Activated T-helper 2 cell treated with anti-CD3 and anti-CD28 coated beads, Interferon-gamma antibody, Interleukin-2, Interleukin-4, amounts not matched to agents 10 μg/mL and 5 μg/mL and 100 μg/mL, durations not matched to agents 14 hours and 24 hours and 36 hours (primary cell): ENCODE measurements at places on chromosomes 6 and 20.
A peak's percentile ranks its signal among the peaks of the same experiment; 100 is the strongest.

- no peak for DNase-seq
Measured at GRCh38 chr6:37840143-37840939, 20.8 kb downstream of the ZFAND3 start.

DNA sequence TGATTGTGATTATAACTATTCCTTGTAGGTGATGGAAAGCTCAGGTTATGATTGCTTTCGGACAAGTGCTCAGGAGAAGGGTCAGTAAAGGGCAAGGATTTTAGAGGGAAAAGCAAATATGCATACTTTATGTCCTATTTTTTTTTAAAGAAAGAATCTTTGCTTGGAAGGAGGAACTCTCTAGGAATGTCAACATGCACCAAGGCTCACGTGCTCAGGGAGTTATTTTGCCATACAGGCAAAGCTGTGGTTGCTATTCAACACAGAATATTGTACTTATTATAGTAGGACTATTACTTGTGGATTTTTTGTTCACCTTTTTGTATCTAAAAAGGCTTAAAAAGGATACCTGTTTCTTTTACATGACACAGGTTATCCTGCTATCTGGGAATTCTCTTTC, 3.0 kb upstream of the TSPYL1 start:
- no peak for DNase-seq

- no peak for DNase-seq
Measured at GRCh38 chr6:31676904-31677303, 4.0 kb downstream of the LY6G5C start.

DNA sequence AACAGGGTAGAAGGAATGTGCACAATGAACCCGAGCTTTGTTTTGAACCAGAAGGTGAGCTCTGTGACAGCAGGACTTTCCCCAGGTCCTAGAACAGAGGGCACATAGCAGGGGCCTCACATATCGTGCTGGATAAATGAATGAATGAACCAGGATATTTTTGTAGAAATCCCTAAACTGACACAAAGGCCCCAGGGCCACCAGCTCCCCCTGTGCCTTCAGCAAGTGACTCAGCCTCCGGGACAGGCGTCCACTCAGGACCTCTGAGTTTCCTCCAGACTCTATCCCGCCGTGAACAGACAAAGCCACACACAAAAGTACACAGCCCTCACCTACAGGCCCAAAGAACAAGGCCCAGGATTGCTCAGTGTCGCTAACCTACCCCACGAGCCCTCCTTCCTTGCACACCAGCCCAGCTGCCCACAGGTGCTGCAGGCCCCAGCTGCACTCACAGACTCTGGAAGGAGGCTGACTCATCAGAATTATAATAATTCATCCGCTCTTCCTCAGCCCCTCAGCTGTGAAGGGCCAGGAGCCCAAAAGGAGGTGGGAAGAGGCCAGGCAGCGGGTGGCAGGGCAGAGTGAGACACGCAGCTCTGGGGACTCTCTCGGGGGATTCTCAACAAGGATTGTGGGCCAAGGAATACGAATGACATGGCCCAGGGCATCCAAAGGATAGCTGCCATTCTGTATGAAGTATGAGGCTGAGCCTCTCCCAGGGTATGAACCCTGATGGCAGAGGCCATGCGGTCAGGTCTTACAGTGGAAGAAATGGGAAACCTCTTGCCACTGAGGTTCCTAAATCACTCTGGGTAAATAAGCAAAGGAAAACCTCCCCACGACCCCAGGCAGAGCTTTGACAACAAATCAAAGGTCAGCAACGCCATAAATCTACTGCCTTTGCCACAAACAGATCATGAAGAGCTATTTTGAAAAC, 40.9 kb downstream of the SUMO4 start:
- no peak for DNase-seq

GRCh38 chr20:46509523-46509922, 3.8 kb downstream of the ZNF334 start:
- DNase-seq, result no peak

GRCh38 chr6:120935016-120935415, 399.3 kb downstream of the TBC1D32 start:
- no peak for DNase-seq

DNA sequence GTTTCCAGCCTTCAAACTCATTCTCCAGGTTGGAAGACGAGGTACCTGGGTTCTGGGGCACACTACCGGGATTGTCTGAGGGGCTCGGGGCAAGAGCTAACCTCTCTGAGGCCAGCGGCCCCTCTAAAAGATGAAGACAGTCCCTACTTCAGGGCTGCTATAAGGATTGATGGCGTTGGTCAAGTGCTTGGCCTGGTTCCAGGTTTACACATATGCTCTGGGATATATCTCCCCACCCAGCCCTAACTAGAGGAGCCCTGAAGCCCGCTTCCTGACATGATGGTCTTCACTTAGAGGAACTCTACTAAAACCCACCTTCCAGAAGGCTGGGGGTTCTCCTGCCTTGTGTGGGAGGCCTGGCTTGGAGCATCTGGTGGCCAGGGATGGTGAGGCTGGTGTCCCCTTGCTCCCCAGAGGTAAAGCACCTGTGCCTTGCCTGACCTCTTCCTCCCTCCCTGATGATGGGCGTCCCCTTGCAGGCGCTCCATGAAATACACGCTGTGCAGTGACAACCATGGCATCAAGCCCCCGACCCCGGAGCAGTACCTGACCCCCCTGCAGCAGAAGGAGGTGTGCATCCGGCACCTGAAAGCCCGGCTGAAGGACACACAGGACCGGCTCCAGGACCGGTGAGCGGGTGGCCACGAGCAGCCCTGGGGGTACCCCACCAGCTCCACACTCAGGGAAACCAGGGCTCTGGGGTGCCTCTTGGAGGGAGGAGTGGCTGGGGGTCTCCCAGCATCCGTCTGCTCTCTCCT, 28.7 kb downstream of the SDCBP2 start:
- no peak for DNase-seq

DNA sequence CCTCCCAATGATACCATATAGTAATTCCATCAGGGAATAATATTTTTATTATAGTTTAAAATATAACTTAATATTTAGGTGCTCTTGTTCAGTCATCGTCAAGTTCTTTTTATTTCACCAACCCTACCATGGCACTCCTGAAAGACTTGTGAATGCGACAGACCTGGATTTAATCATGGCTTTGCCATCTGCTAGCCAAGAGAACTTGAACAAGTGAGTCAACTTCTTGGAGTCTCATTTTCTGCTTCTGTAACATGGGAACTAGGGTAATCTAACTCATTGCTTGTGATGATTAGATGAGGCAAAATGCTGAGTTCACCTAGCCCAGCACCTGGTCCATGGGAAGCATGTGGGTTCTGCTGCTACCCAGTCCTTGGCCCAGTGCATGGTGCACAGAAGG, 62.9 kb downstream of the ESR1 start:
- DNase-seq, result no peak

DNA sequence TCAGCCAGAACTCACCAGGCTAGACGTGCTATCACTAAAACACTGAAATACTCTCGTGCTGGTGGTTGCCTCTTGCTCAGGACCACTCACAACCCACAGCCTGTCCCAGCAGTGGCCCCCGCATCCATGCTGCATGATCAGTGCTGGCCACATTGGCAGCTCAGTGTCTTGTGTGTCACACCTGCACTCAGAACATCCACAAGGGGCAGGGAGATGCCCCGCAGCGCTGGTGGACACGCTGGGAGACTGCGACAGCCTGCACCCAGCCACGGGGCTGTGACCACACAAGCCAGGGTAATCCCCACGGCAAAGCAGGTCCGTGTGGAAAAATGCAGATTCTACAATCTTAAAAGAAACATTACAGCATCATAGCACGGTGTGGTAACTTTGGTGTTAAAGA, 23.9 kb upstream of the APMAP start:
- DNase-seq, result no peak

GRCh38 chr6:137033828-137034227, 10.9 kb downstream of the IL20RA start:
- DNase-seq, result peak; percentile 67

DNA sequence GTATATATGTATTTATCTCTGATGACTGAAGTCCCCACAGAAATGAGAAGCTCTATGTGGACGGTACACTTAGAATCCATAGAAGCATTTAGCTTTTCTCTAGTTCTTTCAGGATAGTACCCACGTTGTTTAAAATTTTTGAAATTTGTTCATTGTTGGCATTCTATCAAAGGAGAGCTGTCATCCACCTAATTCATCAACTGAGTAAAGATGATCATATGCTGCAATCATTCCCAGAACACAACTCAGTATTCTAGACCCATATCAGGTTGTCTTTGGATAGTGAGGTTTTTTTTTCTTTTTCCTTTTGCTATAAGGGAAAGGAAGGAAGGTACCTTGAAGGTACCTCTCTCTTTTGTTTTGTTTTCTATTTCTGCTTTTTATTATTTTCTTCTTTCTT, 9.3 kb downstream of the SERAC1 start:
- no peak for DNase-seq

- no peak for DNase-seq
Measured at GRCh38 chr20:10520528-10520927, 85.4 kb downstream of the SLX4IP start.

DNA sequence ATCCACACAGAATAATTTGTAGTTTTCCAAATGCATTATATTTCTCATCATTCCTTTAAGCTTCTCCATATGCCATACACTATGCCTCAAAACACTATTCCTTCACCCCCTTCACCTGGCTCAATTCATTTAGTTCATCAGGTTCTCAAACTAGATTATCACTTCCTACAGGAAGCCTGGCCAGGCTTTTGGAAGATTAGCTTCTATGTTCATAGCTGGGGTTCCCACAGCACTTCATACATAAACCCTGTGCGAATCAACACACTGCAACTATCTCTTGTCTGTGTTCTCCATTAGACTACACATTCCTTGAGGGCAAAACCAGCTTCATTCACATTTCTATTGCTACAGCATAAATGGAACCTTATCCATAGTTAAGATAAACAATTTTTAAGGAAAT, 40.5 kb upstream of the PLN start:
- no peak for DNase-seq

DNA sequence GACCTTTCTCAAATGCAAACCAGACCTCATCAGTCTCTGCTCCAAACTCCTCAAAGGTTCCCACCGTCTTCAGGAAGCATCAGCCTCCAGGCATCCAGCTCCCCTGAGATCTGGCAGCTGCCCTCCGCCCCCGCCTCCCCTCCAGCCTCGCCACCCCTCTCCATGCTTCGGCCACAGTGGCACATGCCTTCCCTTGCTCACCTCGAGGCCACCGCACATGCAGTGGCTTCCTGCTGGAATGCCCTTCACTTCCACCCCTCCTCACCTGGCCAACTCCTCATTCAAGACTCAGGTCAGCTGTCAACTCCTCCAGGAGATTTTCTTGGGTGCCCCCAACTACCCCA, 13.4 kb downstream of the KIAA1755 start:
- DNase-seq, result no peak

GRCh38 chr20:3843490-3843889, 3.1 kb upstream of the MAVS start:
- DNase-seq, result no peak

- DNase-seq, result no peak
Measured at GRCh38 chr20:47868744-47869143, 83.5 kb upstream of the SULF2 start.
